ENCODE measurements at places on chromosomes 1 and 21.

GRCh38 chr1:174995121-174995520, 4.6 kb upstream of the CACYBP start:
- DNase-seq: no peak

- DNase-seq: peak; percentile 92
Measured at GRCh38 chr1:225871359-225872074, 10.7 kb downstream of the TMEM63A start.

DNA sequence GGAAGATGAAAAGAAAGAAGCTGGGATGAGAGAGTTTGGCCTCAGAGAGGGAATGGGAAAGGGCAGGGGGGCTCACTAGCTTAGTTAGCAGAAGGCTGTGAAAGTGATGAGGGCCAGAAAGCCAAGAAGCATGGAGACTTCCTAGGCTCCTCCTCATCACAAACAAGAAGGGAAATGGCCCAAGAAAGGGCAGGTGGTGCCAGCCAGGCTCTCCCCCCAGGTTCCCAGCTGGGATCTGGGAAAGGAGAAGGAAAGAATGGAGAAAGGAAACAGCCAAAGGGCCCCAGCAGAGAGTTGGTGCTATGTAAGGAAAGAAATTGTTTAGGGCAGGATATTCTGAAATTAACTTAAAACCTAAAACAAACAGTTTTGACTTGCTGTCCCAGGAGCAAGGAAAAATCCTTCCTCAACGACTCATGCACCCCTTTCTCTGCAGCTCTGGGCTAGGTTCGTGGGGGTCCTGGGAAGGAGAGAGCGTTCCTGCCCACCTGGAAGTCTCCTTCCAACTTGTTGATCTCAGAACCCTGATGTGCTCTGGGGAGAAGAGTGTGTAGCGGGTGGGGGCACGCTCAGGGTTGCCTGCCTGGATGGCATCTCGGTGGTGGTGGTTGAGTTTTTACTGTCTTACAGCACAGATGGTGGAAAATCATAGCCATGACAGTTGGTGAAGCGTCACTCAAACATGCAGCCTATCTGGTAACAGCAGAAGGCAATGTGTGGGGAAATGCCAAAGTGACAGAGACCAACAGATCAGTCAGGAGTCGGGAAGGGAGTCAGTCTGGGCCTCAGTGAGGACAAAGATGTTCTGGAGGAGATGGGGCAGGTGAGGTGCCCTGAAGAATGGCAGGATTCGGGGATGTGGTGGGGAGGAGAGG, 147.3 kb downstream of the CLIC6 start:
- no peak for DNase-seq

GRCh38 chr1:201537891-201538611, 876 bp upstream of the NAV1 start:
- DNase-seq: no peak

GRCh38 chr1:173050865-173051264, at the start of gene TNFSF18:
TSS of gene TNFSF18 (minus strand) at chr1:173050941. CDS start at chr1:173050896, 45 bp downstream.
- DNase-seq: peak; percentile 9

- DNase-seq: peak; percentile 21
Measured at GRCh38 chr1:77322061-77322900, 40.5 kb downstream of the AK5 start.

DNA sequence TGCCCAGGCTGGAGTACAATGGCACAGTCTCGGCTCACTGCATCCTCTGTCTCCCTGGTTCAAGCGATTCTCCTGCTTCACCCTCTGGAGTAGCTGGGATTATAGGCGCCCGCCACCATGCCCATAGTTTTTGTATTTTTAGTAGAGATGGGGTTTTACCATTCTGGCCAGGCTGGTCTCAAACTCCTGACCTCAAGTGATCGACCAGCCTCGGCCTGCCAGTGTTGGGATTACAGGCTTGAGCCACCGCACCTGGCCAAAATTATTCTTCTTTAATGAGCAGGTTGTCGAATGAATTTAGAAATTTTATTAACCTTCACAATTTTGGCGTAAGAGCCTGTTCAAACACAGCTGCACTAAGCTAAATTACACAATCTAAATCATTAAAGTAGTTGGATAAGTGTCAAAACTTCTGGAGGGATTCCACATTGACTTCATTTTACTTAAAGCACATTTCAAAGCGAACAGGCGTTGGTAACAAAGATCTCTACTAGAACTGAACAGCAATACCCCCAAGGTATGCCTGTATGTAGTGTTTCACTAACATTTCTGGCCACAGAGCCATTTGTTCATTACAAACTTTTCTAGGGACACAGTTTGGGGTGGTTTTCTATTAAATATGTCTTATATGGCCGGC, 5.2 kb upstream of the CTH start:
- peak; percentile 43 for DNase-seq

GRCh38 chr1:26391450-26391849, 18.9 kb upstream of the ZNF683 start:
- peak; percentile 2 for DNase-seq

DNA sequence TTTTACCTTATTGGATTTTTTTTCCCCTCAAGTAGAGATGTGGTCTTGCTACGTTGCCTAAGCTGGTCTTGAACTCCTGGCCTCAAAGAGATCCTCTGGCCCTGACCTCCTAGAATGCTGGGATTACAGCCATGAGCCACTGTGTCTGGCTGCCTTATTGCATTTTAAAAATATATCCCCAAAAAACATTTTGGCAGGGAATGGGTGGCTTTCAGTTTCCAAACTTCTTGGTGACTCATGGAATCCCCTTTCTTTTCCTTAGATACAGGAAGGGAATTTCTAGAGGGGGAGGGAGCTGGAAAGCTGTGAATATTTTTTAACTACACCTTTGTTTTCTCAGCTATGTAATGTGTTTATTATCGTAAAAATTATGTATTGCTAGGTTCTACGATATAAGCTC, 73.3 kb downstream of the SNRPE start:
- no peak for DNase-seq

GRCh38 chr1:243287652-243288051, 31.8 kb downstream of the SDCCAG8 start:
- DNase-seq: no peak

All from NCI-H2081 (cell line).